ENCODE measurements at places on chromosomes 16 and 17.

- DNase-seq: no peak
Observed at GRCh38 chr16:89325861-89326471, 108.5 kb downstream of the ZNF778 start.

- DNase-seq: no peak
Observed at GRCh38 chr17:9771465-9771864, 19.9 kb downstream of the DHRS7C start.

DNA sequence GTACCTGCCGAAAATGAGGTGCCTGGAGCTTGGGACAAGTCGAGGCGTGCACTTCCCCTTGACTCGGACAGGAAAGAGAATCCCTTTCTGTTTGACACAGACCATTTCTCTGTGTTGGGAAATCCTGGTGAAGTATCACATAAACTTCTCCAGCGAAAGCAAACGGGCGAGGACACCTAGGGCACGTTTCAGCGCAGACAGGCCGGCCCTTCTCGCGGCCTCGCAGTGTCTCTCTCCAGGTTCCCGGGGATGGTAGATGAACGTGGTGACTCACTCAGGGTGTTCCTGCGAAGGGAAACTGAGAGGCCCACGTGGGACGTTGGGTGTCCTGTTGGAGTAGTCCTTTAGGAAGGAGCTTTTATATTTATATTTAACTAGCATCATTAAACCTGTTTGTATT lies 36.3 kb upstream of the ZNF750 start:
- DNase-seq: no peak

GRCh38 chr16:64269756-64270155 lies 852.1 kb downstream of the CDH11 start:
- DNase-seq: no peak

DNA sequence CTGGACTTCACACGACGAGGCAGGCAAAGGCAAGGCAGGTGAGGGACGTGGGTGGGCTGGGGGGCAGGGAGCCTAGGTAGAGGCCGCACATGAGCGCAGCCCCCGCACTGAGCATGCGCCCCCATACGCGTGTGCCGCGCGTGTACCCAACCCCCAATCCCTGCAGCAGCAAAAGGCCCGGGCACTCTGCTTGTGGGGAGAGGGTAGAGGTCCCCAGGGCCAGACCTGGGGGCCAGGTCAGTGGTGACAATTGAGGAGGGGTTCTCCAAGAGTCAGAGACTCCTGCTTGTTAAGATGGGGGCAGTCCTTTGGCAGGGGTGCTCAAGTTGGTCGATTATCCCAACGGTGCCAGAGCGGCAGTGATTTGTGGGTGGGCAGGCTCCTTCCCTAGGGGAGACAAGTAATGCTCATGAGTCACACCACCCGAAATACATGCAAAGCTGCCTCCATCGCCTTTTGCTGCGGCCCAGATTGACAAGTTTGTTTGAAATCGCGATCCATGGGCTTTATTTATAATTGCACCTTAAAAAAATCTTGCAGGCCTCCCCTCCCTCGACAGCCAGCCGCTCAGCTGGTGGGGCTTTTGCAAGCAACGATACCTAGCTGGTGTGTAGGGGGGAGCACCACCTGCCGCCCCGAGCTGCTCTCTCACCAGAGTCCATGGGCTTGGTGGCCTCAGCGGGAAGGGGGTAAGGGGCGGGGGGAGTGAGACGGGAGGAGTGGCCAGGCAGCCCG lies 1.1 kb upstream of the GIT1 start:
- peak; percentile 75 for DNase-seq

GRCh38 chr16:73275024-73275423 lies 227.1 kb upstream of the ZFHX3 start:
- no peak for DNase-seq

- DNase-seq: no peak
Observed at GRCh38 chr17:17636272-17636885, 44.9 kb upstream of the PEMT start.

GRCh38 chr16:2464333-2464732 lies 4.4 kb downstream of the TEDC2 start:
- peak; percentile 62 for DNase-seq

DNA sequence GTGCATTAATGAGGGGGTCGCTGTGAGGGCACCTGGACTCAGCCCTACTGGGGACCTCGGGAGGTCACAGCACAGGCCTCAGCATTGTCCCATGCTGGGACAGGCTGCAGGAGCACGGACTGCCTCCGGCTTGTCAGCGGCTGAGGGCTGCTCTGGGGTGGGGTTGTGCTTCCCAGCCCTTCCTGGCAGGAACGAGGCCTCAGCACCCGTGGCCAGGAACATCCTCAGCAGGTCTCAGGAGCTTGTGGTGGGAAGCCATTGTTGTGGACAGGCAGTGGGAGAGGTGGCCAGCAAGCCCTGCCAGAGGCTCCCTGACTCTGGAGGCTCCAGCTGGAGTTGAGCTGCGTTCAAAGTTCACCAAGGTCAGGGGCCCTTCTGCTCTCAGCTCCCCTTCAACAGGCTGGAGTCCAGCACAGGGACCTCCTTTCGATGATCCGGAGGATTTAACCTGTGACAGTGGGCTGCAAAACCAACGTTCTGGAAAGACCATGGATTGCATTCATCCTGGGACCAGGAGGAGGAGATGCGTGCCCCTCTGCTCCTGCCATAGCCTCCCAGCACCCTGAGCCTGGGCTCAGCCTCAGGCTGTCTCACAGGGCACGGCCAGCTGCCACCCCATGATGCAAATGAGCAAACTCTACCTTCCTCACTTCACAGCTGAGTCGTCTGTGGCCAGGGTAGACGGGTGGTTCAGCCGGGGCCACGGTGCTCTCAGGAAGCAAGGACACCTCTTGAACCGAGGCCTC lies 32.6 kb downstream of the FOXL1 start:
- DNase-seq: no peak

- DNase-seq: no peak
Observed at GRCh38 chr16:29925105-29925756, 795 bp downstream of the KCTD13 start.

DNA sequence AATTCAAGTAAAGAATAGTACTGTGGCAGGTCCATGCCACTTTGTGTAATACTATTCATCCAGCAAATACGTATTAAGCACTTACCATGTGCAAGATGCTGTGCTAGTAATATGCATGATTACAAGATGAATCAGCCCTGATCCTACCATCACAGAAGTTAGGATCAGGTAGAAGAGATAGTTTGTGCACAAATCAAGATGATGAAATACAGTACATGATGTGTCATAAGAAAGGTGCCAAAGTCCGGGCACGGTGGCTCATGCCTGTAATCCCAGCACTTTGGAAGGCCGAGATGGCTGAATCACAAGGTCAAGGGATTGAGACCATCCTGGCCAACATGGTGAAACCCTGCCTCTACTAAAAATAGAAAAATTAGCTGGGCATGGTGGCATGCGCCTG lies 10.9 kb downstream of the COG4 start:
- DNase-seq: no peak

GRCh38 chr17:39653662-39654331 lies 11.4 kb upstream of the TCAP start:
- no peak for DNase-seq

GRCh38 chr17:33371377-33371776 lies 78.3 kb upstream of the ASIC2 start:
- DNase-seq: no peak

DNA sequence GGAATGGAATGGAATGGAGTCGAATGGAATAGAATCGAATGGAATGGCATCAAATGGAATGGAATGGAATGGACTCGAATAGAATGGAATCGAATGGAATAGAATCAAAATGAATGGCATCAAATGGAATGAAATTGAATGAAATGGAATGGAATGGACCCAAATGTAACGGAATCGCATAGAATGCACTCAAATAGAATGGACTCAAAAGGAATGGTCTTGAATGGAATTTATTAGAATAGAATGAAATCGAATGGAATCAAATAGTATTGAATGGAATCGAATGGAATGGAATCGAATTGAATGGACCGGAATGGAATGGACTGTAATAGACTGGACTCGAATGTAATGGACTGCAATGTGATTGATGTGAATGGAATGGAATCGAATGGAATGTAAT lies 501.4 kb upstream of the WSB1 start:
- DNase-seq: no peak

DNA sequence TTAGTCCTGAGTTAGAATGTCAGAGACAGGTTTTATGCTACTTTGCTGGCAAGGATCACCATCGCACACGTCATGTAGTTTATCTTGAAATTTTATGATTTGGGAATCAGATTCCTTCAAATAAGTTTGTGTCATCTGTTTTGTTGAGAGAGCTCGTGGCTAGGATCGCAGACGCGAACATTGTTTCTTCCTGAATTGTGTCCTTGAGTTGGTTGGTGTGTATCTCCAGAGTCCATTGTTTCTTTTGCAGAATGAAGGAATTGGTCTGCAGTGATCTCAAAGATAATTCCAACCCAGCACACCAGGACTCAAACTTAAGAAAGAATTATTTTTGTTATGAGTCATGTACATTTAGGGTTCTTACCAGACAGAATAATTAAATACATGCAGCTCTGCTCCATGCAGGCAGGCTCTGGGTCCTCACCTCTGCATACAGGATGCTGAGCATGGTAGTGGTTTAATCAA lies 51.6 kb downstream of the PRKCA start:
- DNase-seq: no peak

DNA sequence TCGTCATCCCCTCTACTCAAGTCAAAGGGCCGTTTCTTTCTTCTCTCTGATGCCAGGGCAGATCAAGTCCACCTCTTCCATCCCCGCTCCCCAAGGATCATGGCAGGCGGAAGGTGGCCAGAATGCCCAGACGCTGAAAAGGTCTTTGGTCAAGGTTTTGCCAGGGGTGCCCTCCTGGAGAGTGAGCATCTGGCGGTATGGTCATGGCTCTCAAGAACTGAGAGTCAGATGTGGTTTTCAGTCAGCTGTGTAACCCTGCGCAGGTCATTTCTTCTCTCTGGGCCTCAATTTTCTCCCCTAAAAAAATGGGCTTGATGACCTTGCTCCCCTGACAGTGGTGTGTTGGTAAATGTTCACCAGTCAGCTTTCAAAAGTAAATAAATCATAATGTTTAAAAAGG lies 12.4 kb downstream of the FOXN1 start:
- no peak for DNase-seq

- DNase-seq: no peak
Observed at GRCh38 chr16:79006206-79006605, 594.3 kb downstream of the MAF start.

DNA sequence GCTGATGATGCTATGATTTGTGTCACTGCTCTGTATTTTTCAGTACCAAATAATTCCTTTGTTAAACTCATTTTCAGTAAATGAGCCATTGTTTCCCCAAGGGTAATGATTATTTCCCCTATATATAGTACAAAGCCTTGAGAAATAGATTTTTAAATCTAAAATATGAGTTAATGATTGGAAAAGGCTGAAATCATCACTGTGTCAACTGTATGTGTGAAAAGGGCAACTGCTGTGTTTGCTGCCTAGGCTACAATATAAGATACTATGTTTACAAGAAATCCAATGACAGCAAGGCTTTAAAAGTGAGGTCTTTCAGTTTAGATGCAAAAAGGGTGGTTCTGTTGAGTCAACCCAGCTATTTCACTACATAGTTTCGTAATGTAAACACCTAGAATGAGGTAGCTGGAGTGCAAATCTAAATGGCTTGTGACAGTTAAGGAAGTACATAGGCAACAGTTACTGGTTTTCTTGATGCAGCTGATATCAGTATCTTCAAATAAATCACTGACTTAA lies 15.3 kb downstream of the NLK start:
- no peak for DNase-seq

GRCh38 chr16:12323007-12323758 lies 346.6 kb downstream of the SNX29 start:
- no peak for DNase-seq

GRCh38 chr16:82609140-82609539 lies 17.6 kb upstream of the CDH13 start:
- DNase-seq: no peak

DNA sequence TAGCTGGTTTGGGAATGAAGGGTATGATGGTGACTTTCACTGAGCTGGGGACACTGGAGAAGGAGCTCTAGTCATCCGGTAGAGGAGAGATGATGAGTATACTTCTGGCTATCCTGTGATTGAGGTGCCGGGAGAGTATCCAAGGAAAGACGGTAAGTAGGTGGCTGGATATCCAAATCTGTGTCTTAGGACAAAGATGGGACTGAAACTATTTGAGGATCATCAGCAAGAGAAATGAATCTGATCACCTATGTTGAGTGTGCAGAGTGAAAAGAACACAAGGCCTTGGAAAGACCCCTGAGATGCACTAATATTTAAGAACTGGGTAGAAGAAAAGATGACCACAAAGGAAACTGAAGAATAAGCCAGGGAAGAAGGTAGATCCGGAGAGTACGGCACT lies 1.0 kb downstream of the NACA2 start:
- no peak for DNase-seq

DNA sequence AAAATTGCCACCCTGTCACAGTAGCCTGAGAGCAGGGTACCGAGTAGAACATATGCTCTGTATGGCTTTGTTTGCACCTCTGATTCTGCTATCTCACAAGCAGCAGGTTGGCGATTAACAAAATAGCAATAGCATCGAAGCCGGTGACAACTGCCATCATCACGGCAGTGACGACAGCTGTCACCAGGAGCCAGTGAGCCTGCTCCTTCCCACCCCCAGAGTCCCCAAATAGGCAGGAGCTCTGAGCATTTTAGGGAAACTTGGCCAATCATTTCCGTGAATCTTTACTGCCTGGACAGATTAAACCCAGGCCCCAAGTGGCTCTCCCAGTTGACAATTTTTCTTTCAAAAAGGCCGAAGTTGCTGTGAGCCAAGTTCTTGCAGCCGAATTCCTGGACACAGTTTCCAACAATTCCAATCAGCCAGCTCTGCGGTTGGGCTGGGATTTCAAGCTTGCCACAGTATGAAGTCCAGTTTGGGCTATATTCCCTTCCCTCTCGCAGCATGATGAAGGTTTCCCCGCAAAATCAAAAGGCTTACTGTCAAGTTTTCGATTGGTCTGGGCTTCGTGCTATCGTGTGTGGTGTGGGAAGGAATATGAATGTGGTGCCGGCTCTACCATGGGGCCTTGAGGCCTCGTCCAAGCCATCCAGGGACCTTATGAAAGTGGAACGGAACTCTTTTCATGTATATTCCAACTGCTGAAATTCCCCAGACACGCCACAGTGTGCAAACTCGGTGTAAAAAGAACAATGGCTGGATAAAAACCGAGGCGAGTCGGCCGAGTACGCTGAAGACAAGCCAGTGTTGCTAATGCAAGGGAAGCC lies 186.6 kb downstream of the C16orf78 start:
- DNase-seq: peak; percentile 32

- no peak for DNase-seq
Observed at GRCh38 chr17:34797720-34798119, 163.5 kb downstream of the CCT6B start.

DNA sequence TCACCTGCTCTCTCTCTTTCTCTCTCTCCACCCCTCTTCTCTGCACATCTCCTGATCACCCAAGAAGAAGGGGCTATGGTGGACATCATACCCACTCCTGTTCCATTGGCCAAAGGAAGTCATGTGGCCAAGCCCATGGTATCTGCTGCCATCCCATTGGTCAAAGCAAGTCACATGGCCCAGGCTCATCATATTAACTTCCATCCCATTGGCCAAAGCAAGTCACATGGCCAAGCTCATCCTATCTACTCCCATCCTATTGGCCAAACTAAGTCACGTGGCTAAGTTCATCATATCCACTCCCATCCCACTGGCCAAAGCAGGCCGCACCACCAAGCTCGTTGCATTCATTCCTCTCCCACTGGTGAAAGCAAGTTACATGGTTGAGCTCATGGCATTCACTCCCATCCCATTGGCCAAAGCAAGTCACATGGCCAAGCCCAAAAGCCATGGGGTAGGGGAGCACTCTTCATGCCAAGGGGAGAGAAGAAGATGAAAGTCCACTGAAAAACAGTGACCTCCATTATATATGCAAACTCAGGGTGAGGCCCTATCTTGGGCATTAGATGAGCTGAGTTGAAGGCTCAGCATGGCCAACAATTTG lies 29.2 kb downstream of the SNX20 start:
- DNase-seq: no peak

GRCh38 chr17:72363089-72363610 lies 242.3 kb downstream of the SOX9 start:
- no peak for DNase-seq
